Panc1 (cell line): ENCODE measurements at places on chromosomes 3 and 15. TPM values are rescaled to one million over a fixed set of nuclear protein-coding genes. Genes with fewer than 3 reads are reported as not detected.

The SYNM gene
- 38.9 TPM for total RNA-seq

The RNU5B-1 gene
- not detected for total RNA-seq

The NKIRAS1 gene
- 8.9 TPM for total RNA-seq

The RPL14 gene
- 1,134 TPM for total RNA-seq

The OGG1 gene
- total RNA-seq = 32.5 TPM

The AGBL1 gene
- not detected for total RNA-seq

DNA sequence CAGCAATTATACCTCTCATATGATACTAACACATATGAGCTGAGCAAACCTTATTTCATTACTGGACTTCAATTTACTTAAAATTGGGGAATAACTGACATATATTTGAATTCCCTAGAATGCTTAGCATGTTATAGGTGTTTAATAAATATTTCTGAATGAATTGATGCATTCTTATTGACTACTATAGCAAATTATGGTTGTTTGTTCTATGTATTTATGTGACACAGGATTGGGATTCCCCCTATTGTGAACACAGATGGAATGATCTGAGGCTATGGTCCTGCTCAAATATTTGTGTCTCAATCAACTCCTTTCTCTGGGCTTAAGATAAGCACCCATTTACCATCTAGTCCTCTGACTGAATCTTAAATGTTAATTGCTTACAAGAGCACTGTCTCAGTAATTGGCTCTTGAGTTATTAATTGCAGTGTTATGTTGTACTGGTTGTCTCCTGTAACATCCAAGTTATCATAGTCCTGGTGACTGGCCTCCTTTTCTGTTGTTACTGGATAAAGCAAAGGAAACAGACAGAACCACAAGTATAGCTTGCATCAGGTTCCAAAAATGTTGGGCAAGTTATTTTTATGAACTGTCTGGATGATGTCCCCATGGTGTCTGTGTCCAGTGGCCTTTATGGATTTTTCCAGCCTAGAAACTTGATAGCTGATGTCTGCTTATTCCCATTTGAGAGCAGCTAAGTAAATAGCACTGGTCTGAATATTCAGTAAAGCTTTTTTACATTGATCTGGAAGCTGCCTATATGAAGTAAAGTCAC lies 2.3 kb upstream of the UACA start:
- no peak for DNase-seq

DNA sequence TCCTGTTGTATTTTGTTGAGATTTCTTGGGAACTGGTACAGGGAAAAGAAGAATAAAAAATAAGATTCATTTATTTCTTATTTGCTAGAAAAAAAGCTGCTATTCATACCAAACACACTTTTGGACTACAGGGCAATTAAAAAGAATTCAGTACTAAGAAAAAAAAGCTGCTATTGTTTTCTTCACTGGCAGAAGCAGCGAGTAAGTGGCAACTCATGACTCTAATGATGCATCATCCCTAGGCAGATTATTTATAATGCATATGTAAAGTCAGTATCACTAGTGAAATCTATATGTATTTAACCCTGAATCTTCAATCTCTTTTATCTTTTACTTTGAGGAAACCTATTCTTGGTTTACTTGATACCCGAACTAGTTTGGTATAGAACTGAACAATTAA lies 15.2 kb downstream of the PFN2 start:
- DNase-seq = no peak

- no peak for DNase-seq
Observed at GRCh38 chr3:144953959-144954358, 982.3 kb downstream of the DIPK2A start.

GRCh38 chr15:79130535-79131130 lies 40.1 kb upstream of the RASGRF1 start:
- DNase-seq = no peak

GRCh38 chr15:29883126-29883525 lies 60.9 kb upstream of the TJP1 start:
- DNase-seq = no peak

DNA sequence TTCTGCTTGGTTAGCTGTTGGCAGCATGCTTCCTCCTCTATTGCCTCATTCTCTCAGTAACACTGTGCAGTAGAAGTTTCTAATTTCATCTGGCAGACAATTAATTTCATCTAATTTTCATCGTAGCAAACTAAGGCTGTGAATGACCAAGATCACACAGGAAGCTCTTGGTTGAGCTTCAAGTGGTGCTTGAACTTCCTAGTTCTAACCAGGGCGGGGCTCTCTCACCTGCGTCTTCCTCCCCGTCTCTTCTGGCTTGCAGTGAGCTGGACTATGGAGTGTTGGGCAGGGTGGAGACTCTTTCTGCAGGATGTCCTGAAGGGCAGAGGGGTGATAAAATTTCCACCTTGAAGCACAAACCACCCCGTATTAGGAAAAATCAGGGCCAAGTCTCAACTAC lies 2.0 kb upstream of the IL16 start:
- DNase-seq = no peak

DNA sequence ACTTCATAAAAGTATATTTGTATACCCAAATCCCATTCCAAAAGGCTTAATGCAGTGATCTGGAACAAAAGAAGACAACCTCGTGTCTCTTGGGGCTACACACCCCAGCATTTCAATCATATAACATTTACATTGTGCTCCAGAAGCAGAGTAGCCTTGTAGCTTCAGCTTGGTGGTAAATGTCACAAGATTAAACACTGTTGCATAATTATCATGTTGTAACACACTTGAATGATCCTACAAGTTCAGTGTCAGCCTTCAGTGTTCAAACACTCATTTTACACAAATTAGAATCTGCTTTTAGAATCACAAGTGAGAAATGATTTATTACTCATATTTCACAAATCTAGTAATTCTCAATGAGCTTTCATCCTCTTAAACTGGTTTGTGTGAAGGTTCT lies 122.6 kb downstream of the CNTN3 start:
- no peak for DNase-seq

DNA sequence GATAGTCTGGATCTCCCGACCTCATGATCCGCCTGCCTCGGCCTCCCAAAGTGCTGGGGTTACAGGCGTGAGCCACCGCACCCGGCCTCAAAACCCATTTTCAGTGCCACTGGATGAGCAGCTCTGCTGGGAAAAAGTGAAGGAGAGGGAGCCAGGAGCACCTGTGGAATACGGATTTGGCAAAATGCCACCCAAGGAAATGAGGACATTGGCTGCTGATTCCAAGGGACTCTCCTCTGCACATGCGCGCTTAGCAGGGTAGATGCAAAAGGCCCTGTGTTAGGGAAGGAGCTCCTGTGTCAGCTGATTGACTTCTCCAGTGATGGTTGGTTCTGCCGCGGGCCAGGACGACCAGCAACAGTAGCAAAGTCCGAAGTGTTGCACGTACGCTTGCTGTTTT lies 43.4 kb upstream of the IGF1R start:
- DNase-seq = no peak

- DNase-seq = no peak
Observed at GRCh38 chr3:71033681-71034220, 549.8 kb downstream of the FOXP1 start.

GRCh38 chr15:58487724-58488120 lies 55.9 kb downstream of the LIPC start:
- no peak for DNase-seq

DNA sequence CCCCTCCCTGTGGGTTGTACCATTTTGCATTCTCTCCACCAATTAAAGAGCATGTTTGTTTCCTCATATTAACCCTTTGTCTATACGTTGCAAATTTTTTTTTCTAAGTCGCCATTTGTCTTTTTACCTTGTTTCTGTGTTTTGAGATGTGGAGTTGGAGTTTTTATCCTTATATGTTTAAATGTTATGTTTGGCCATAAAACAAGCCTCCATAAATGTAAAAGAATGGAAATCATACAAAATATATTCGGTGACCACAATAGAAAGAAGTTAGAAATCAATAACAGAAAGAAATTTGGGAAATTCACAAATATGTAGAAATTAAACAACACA lies 29.2 kb downstream of the LRRK1 start:
- no peak for DNase-seq
